ENCODE measurements at places on chromosomes 3 and 15.
A peak's percentile ranks its signal among the peaks of the same experiment; 100 is the strongest.

- DNase-seq = no peak
These were observed 163.5 kb downstream of the GOLGA6L4 start for GRCh38 chr15:84398763-84399701.

- DNase-seq = no peak
These were observed 15.3 kb downstream of the PLOD2 start for GRCh38 chr3:146145642-146146041.

DNA sequence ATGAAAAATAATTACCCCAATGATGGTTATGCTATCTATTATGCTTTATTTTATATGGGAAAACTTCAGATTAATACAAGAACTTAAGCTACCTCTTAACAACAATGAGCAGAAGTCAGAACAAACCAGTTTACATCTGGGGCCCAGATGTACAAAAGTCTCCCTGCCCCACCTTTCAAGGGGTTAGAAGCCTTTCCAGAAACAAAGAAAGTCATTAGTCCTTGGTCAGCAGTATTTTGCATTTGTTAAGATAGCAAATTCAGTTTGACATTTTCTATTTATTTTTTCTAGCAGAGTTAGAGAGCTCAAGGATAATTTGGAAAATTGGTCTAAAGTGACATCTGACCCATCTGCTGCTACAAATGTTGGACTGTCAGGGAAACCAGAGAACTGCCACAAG lies 478.7 kb upstream of the UBE2E2 start:
- DNase-seq = no peak

GRCh38 chr3:25403968-25404367 lies 24.1 kb upstream of the RARB start:
- no peak for DNase-seq

DNA sequence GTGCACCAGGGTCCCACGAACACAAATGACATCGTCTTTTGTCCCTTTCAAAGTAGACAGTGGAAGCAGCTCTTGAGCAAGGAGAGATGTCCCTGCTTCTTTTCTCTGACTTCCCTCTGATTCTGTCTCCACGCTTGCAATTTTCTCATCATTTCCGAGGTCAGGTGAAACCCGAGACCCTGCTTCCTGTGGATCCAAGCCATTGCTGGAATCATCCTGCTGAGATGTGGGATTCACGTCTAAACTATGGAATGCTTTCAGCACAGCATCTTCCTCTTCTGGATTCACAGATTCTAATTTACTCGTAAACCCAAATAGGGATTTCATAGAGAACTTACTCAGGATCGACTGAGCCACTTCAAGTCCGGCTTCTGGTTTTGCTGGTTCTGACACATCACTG lies 127.1 kb downstream of the FMN1 start:
- DNase-seq = no peak

GRCh38 chr3:98977520-98977919 lies 76.0 kb upstream of the DCBLD2 start:
- DNase-seq = no peak

GRCh38 chr3:152376351-152377183 lies 107.8 kb downstream of the MBNL1 start:
- no peak for DNase-seq

- DNase-seq = no peak
These were observed 151.7 kb downstream of the CPNE4 start for GRCh38 chr3:131883086-131883485.

- DNase-seq = no peak
These were observed 1.8 kb upstream of the ABTB1 start for GRCh38 chr3:127670761-127671522.

GRCh38 chr3:68832680-68833079 lies 99.7 kb downstream of the TAFA4 start:
- no peak for DNase-seq

DNA sequence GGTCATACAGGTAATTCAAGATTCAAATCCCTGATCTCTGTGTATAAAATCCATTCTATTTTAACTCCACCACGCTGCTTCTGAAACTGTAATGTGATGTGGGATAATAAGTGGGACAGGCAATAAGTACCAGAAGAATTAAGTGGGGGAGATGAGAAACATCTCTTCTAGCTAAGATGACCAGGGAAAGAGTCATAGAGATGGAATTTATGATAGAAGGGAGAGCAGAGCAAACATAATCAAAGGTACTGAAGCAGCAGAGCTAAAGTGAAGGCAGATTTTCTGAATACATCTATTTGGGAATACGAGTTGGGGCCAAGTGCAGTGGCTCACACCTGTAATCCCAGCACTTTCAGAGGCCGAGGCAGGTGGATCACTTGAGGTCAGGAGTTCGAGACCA lies 4.9 kb downstream of the MRPL47 start:
- no peak for DNase-seq

- no peak for DNase-seq
These were observed 444.7 kb upstream of the CNTN3 start for GRCh38 chr3:75059120-75059519.

DNA sequence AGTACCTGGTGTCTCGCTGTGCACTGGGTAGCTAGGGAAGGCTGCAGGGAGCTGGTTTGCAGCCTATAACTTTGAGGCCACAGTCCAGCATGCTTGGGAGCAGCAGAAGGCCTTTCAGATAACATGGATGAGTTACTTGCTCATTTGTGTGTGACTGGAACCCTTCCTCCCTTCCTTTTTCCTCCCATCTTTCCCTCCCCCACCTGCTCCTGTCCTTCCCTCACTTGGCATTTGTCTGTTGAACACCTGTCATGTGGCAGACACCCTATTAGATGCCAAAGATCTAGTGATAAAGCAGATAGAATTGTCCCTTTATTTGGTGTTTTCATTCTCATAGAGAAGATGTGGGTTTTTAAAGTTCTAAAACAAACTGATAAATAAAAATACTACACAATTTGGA lies 71.6 kb downstream of the LRTM1 start:
- no peak for DNase-seq

DNA sequence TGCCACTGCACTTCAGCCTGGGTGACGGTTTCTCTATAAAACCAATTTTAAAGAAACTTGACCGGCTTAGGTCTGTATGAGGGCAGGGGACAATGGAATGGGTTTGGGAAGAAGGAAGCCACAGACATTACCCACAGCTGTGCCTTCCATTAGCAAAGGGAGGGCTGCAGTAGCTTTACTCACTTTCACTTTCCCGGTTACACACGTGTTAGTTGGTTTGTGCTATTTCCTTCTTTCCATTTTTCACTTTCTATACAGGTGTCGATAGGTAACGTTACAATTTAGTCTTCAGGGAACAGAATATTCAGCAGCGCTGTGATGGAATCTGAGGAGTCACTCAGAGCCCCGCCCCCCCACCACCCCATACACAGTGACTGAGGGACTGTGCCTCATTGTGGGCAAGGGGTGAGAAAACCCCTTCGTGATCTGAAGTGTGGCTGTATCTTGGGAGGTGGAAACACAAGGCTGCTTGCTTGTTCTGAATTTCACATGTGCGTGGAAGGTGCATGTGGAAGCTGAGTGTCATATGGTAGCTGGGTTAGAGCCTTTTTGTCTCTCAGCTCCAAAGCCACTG lies 44.8 kb upstream of the RPL32 start:
- DNase-seq = no peak

GRCh38 chr3:126522363-126522788 lies 1.6 kb upstream of the CHST13 start:
- DNase-seq = peak; percentile 72

DNA sequence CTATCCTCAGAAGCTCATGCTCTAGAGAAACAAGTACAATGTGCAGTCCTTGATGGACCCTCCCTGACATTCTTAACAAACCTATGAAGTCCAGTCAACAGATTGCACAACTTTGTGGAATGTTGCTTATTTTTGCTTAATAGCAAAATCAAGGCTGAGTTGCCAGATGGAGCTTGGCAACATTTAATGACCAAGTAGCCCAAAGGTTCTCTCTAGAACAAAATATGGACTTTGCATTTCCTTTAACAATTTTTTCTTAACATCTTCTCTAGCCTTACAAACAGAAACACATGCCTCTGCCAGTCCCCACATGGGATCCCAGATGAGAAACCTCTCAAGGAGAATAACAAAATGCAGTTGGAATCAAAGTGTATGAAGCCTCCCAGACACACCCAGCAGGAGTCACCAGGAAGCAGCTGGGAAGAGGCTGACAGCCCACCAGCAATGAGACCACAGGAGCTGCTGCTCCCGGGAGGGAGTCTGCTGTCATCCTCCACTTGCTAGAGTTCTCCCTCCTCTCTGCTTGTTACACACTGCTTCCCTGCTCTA lies 422.5 kb upstream of the CDIN1 start:
- no peak for DNase-seq

DNA sequence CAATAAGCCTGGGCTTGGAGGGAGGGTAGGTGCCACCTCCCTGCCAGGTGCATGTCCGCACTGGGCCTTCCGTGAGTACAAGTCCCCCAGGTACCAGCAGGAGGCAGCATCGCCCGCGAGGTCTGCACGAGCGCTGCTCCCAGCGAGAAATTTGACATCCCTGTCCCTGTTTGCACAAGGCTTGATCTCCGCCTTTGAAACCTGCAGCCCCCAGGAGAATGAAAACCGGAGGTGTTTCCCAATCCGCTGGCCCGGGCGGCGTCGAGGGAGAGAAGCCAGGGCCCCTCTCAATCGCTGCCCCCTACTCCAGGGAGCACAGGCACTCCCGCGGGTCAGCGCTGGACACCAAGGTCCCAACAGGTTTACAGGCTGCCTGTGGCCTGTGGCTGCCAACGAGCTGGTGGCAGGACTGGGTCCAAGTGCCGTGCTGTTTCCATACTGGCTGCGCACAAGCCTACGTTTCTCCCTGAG lies 961 bp downstream of the HAPLN3 start:
- DNase-seq = no peak

GRCh38 chr15:91891788-91892345 lies 38.4 kb downstream of the SLCO3A1 start:
- no peak for DNase-seq

GRCh38 chr3:153714588-153715290 lies 406.5 kb upstream of the ARHGEF26 start:
- no peak for DNase-seq

- DNase-seq = no peak
These were observed 41.5 kb downstream of the MAPK6 start for GRCh38 chr15:52060501-52060900.

- DNase-seq = no peak
These were observed 219.9 kb upstream of the PROK2 start for GRCh38 chr3:72004749-72005292.

All from frontal cortex (tissue), 4 donors.